Stimulated activated CD4-positive, alpha-beta T cell treated with anti-CD3 and anti-CD28 coated beads, Interleukin-15, amount 100 ng/mL, for 1 hour (primary cell): ENCODE measurements at places on chromosomes 16 and 17.

DNA sequence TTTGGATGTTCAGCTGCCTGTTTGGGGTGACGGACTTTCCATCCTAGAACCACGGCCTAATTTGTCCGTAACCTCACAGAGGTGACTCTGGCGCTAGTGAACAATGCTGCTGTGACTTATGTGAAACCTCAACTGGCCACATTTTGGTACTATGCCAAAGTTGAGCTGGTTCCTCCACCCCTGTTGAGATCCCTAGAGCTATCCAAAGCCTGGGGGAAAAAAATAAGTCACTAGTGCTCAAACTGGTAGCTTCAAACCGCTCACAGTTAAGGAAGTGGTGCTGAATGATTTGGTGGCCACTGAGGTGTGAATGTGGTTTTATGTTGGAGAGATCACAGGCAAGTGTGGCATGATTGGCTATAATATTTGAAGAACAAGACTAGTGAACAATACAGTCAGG is 11.3 kb upstream of the TUBG2 start:
- DNase-seq = no peak

GRCh38 chr17:74379495-74380085 is 12.3 kb downstream of the GPR142 start:
- DNase-seq = peak; percentile 88

DNA sequence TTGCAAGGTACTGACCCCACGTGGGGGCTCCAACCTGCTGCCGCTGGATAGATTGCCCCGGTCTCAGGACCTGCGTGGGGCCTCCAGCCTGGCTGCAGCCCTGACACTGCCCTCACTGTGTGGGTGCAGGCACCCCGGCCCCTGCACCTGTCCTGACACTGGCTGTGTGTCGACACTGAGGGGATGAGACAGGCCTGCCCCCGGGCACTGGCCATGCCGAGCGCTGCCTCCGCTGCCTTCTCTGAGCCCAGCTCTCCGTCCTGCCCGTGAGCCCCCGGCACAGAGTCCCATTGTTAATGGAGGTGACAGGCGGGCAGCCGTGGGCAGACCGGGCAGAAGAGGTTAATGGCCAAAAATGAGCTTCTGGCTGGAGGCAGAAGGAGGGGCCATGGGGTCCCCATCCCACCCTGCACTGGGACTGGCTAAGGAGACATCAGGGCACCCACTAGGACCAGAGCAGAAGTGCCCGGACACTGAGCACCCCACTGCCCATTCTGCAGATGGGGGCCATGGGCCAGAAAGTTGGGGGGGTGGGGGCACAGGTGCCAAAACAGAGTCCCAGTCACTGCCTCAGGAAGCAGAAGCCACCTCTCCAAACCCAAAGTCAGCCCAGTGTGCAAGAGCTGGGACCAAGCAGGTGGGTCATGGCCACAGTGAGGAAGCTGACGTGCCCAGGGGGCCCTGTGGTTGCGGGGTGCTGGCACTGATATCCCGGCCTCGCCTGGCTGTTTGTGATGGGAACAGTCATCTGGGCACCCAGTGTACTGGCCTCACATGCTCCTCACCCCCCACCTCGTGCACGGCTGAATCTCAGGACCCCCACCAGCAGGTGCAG is 2.5 kb upstream of the PRR35 start:
- no peak for DNase-seq

GRCh38 chr16:89368604-89369249 is 121.6 kb downstream of the ANKRD11 start:
- DNase-seq = no peak

DNA sequence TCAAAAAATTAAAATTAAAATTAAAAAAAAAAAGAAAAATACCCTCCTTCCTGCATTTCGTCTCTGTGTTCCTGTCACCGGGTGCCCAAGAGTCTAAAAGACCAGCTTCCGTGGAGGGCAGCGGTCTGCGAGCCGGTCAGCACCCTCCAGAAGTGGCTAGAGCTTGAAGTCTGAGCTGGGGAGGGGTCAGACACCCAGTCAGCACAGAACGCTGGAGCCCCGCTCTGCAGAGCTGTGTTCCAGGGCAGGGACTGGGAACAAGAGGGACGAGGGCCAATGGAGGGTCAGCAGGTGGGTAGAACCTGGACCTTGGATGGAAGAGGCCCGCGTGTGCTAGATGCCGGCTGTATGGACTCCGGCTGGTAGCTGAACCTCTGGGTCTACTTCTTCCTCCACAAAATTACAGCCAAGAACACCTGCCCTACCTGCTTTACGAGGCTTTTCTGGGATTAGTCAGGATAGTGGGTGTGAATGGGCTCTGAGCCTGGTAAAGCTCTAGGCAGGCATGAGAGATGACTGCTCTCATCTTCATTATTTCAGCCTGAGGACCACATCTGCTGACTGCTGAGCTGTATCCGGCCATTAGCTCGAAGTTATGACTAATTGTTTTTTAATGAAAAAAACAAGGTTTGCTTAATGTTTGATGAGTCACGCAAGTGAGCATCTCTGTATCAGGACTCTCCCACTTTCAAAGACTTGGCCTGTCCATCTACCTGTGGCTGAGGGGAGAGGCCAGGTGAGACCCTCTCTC is 5.9 kb downstream of the TRPV1 start:
- DNase-seq = no peak

DNA sequence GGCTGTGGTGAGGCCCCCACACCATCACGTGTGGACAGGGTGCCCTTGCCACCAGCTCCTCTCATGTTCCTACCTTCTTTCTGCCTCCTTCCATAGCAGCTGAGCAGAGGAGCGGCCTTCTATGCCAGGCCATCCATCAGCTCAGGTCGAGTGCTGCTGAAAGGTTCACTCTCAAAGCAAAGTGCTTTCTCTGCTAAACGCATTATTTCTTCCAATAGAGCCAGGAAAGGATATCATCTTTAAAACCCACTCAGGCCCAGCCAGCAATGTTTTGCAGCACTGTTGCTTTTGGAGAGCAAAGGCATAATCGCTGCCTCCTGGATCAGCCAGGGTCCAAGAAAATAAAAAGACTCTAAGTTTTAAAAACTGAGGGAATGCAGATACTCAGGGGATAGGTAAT is 54.9 kb upstream of the GPRC5B start:
- no peak for DNase-seq

DNA sequence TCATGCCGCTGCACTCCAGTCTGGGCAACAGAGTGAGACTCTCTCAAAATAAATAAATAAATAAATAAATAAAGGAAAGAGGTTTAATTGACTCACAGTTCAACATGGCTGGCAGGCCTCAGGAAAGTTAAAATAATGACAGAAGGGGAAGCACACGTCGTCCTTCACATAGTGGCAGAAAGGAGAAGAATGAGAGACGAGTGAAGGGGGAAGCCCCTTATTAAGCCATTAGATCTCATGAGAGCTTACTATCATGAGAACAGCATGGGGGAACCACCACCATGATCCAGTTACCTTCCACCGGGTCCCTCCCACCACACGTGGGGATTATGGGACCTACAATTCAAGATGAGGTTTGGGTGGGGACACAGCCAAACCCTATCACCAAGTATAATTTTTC is 54.5 kb downstream of the PAFAH1B1 start:
- DNase-seq = no peak

- DNase-seq = no peak
Measured at GRCh38 chr16:86573215-86573614, 5.1 kb upstream of the FOXL1 start.

- no peak for DNase-seq
Measured at GRCh38 chr16:27754788-27755690, 205.1 kb downstream of the KATNIP start.

- DNase-seq = no peak
Measured at GRCh38 chr16:54993106-54993895, 62.6 kb downstream of the IRX5 start.

DNA sequence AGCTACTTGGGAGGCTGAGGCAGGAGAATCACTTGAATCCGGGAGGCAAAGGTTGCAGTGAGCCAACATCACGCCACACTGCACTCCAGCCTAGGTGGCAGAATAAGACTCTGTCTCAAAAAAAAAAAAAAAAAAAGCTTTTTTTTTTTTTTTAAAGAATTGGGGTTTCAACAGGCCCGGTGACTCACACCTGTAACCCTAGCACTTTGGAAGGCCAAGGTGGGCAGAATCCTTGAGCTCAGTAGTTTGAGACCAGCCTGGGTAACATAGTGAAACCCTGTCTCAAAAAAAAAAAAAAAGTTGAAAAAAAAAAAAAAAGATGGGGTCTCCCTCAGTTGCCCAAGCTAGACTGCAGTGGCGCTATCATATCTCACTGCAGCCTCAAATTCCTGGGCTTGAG is 6.6 kb upstream of the HEXIM2 start:
- DNase-seq = no peak

GRCh38 chr17:79657861-79658810 is 47.3 kb upstream of the RBFOX3 start:
- DNase-seq = no peak

DNA sequence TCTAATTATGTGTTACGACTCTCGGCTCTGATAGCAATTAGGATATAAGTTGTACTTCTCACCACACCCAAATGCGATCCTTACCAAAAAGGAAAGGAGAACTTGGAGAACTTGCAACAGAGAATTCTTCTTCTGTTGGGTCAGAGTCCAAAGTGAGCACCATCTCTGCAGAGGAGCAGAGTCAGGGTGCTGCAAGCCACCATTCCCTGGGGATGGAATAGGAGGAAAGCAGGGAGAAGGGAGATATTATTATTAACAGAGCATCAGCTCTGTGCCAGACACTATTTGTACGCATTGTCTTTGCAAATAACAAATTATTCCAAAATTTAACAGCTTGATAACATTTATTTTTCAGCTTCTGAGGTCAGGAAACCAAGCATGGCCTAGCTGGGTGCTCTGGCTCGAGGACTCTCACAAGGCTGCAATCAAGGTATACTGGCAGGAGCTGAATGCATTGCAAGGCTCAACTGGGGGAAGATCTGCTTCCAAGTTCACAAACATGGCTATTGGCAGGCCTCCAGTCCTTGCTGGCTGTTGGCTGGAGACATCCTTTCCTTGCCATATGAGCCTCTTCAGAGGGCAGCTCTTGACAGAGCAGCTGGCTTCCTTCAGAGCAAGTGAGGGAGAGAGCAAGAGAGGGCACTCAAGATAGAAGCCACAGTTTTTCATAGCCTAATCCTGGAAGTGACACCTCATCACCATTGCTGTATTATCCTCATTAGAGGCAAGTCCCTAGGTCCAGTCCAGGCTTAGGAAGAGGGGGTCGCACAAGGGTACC is 296.2 kb upstream of the CDH5 start:
- DNase-seq = no peak

- DNase-seq = no peak
Measured at GRCh38 chr17:27824176-27824715, 23.9 kb upstream of the NOS2 start.

GRCh38 chr17:10055262-10055975 is 143.0 kb downstream of the GAS7 start:
- DNase-seq = no peak

DNA sequence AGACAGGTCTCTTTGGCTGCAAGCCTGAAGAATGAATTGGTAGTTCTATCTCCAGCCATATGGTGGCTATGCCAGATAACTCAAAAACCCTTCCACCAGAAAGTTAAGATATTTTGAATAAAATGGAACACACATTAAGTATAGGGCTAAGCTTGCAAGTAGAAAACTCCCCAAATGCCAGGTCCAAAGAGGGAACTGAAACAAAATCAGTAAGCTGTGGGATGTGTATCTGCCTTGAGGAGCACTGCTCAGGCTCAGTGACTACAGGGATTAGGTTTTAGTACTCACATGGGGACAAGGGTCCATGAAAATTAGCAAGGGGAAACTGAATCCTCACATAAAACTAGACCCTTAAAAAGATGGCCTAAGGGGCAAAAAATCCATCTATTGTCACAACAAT is 115.7 kb upstream of the PMFBP1 start:
- DNase-seq = no peak

- no peak for DNase-seq
Measured at GRCh38 chr16:85112364-85112763, at the start of gene CIBAR2. Gene CIBAR2, minus strand, starts transcription at chr16:85112472. Its CDS starts 120 bp downstream, at chr16:85112352.

DNA sequence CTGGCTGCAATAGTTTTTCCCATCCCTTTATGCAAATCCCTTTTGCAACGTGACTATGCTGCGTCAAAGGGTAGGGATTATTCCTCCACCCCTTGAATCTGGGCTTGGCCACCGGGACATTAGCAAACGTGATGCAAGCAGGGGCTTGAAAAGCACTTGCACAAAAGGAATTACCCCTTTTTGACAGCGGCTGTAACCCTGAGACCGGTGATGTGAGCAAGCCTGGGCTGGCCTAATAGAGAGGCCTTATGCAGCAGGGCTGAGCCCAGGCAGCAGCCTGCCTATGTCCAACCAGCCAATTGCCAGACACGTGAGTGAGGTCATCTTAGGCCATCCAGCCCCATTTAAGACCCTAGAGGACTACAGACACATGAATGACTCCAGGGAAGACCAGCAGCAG is 30.4 kb upstream of the PAFAH1B1 start:
- no peak for DNase-seq

DNA sequence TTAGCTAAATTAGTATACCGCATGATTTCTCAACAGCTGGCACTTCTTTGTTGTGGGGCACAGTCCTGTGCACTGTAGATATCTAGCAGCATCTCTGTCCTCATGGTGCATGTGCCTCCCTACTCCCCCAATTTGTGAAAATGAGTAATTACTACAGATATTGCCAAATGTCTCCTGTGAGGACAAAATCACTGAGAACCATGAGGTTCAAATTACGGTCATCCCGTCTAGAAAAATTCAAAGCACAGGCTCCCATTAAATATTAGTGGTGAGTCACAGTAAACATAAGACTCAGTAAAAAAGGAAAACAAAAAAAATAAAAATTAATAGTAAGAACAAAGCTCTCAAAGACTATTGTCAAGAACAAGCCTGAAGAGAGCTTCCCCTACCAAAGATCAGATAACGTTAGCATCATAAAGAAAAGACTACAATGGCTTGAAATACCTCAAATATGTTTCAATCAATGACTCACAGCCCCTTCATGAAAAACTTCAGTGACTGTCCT is 57.8 kb downstream of the STH start:
- DNase-seq = no peak

GRCh38 chr17:78709751-78710181 is 72.3 kb downstream of the CYTH1 start:
- no peak for DNase-seq

- no peak for DNase-seq
Measured at GRCh38 chr16:73420676-73421075, 372.7 kb upstream of the ZFHX3 start.

- no peak for DNase-seq
Measured at GRCh38 chr17:49889500-49889899, 41.6 kb upstream of the TAC4 start.

DNA sequence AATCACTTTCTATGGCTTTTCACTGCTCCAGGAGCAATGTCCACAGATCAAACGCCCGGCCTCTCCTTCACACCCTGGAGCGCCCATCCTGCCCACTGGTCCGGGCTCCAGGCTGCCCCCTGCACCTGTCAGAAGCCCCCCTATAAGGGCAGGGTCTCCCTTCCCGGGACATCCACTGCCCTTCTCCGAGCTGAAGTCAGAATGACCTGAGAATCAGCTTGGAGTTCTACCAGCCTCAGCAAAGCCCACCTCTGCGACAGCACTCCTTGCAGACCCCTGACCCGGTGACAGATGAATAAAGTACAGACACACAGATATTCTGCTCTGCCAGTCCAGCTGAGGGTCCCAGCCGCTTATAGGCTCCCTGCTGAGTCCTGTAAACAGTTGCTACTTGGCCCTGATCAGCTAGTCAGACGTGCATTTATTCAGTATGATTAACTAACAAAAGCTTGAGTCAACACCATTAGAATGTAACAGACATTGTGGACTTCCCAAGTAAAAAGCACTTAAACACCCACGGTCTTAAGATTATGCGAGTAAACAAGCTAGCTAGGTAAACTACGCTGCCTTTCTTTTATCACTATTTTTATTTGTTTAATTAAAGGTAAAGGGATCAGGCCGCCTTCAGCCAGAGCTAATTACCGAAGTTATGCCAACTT is 4.8 kb downstream of the SLC7A5 start:
- DNase-seq = no peak

GRCh38 chr17:30323895-30324319 is 9.9 kb downstream of the TMIGD1 start:
- no peak for DNase-seq
